ENCODE measurements at places on chromosomes 11 and 22.

DNA sequence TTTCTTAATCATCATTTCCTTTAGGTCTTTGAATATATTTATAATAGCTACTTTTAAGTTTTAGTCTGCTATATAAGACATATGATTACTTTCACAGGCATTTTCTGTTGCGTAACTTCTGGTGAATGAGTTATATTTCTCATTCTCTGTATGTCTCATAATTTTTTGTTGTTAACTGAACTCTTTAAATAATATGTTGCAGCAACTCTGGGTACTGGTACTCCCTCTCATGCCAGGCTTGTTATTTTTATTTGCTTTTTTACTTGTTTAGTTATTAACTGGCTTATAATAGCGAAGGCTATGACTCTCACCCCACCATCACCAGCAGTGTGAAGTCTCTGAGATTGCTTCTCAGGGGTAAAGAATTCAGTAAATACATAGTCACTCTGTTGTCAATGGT, 524.2 kb upstream of the CHORDC1 start:
- no peak for DNase-seq

DNA sequence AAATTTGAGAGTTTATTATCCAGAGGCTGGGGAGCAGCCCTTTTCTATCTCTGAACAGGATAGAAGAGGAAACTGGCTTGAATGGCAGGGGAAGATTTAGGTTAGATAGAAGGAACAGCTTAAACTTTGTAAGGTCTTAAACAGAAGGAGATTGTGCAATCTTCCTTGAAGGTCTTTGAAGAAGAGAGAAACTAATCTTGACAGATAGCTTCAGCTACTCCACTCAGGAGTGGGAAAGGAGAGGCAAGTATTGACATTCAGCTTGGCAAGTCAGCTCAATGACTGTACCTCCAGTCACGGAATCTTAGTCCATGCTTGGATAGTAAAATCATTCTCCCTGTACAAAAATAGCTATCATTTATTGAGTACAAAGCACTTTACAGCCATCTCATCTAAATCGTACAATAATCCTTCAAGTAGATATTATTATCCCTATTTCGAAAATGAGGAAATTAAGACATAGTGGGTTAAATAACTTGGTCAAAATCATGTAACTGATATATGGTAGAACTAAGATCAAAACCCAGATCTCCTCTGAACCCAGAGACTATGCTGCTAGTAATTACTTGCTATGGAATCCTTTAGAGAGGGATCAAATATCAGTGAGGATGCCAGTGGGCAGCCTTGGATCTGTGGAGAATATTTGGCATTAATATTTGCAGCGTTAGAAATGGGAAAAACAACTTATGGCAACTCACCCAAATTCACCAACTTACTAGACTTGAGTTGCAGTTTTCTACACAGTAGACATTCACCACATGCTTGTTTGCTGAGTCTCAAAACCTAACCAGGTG, 14.6 kb downstream of the C11orf97 start:
- DNase-seq = no peak

DNA sequence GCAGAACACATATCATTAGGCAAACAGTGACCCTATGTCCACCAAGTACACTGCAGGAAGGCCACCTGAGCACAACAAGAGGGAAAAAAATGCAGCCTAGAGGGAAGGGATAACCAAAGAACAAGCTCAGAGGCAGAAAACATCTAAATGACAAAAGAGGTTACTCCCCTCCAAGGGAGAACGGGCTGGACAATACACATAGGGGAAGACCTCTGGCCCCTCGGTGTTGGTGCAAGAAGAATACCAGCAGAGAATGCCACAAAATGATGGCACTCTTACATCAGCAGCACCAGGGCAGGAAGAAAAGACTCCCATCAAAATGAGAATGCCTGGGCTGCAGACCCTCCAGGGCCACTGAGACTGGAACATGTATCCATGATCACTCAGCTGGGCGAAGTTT, 66.6 kb upstream of the OPCML start:
- DNase-seq = no peak

DNA sequence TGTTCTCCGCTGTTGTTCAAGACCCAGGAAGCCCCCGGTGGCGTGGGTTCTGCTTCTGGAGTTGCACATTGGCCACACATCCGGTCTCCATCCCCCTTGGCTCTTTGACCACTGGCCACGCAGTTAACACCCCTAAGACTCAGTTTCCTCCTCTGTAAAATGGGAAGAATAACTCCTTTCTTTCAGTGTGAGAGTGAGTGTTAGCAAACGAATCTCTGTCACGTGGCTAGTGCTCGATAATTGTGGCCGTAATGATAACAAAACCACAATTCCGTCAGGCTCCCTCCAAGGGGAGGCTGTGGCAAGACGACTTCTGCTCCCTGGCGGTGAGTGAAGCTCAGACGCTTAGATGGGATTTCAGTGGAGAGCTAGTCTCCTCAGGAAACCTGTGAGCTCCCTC, 315.2 kb upstream of the B3GAT1 start:
- no peak for DNase-seq

DNA sequence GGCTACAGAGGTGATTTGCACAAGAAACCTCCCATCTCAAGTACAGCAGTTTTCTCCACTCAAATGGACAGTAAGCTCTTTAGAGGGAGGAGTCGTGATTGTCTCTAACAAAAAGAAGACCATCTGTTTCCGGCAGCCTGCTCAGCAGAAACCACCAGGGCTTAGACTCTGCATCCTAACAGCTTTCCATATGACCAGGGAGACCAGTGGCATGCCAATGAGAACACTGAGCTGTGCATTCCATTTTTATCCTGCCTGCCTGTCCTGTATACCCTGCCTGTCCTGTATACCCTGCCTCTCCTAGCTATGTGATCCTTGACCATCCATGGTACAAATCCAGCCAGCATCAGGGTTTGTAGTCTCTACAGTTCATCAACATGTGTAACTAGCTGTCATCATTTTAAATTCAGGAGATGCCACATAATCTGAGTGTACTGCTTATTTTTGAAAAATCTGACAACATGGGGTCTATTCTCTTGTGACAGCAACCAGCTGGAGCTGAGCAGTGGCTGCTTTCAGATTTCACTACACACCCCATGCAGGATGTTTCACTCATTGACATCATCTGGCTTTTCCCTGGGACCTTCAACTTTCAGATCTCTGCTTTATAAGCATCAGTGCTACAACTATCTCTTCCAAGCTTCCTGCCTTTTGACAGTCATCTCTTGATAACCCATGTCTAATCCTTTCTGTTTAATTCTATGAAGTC, 50.5 kb upstream of the POU2AF2 start:
- no peak for DNase-seq

DNA sequence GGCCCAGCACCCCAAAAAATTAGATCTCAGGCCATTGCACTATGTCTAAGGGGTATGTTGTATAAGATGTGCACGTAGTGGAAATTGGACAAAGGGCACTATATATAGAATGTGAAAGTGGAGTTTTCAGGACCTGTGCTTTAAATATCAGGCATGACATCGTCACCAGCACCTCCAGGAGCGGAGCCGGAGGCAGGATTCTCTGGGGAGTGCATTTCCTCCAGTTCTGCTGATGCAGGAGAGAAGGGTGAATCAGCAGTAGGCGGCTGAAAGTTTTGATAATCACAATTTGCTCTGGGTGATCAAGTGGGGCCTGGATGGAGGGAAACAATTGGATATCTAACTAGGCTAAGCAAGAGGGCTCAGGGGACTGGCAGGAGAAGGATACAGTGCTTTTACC, 69.1 kb upstream of the NTM start:
- DNase-seq = no peak

DNA sequence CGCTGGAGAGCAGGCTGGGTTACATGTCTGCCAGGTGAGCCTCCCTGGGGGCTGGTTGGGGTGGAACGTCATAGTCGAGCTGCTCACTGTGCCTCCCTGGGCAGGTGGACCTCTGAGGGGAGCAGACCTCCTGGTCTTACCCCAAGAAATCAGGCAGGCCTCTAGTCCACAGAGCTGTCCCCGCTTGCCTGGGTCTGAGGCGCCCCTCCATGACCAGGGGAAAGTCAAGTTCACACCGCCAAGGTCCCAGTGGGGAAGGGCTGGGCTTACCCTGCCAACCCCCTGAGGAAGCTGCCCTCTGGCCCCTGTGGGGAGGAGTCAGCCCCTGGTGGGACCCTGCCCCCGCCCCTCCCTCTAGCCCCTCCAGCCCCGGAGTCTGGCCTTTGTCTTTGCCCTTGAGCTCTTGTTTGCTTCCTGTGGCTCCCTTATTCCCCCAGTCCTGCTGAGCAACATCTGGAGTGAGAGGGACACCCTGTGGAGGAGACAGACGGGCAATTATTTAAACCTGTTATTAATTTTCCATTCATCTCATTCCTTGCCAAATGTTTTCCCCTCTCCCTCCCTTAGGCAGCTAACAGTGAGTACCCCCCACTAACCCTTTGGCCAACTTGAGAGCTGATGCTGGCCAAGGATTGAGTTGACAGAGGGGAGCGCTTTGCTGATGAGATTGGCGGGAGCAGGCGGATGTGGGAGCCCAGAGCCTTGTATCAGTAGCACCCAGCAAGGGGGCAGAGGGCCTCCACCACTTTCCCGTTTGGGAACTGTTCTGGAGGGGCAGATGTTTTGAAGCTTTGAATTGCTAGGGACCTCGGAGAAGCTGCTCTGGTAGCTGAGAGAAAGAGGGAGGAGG, 83.4 kb downstream of the CEP164 start:
- no peak for DNase-seq

GRCh38 chr11:123218451-123218850, 23.4 kb upstream of the CLMP start:
- no peak for DNase-seq

DNA sequence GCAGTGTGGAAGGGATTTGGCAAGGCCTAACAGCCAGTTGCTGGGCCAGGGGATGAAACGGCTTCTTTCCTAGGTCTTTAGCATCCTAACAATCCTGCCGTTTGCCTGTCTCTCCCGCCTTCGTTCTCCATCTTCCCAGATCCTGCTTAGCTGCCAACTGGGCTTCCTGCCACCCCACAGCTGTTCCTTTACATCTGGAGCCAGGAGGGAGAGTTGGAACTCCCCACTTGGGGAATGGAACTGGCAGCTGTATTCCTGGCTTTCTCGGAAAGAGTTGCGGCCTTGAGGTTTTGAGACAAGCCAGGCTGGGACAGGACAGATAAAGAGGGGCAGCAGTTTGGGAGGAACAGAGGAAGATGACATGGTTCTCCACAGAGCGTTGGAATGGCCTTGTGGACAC, 59.6 kb downstream of the ST3GAL4 start:
- DNase-seq = no peak

- no peak for DNase-seq
These were observed 20.1 kb downstream of the TMPRSS13 start for GRCh38 chr11:117908959-117909610.
